NCI-H460 (cell line): ENCODE measurements at places on chromosomes 16 and 17. TPM values are rescaled to one million over a fixed set of nuclear protein-coding genes. Genes with fewer than 3 reads are reported as not detected.
A peak's percentile ranks its signal among the peaks of the same experiment; 100 is the strongest.

- DNase-seq, result peak; percentile 17
Measured at GRCh38 chr16:50547340-50548124, 664 bp upstream of the NKD1 start.

CD300H gene
- total RNA-seq, result not detected in 2 replicates

DNA sequence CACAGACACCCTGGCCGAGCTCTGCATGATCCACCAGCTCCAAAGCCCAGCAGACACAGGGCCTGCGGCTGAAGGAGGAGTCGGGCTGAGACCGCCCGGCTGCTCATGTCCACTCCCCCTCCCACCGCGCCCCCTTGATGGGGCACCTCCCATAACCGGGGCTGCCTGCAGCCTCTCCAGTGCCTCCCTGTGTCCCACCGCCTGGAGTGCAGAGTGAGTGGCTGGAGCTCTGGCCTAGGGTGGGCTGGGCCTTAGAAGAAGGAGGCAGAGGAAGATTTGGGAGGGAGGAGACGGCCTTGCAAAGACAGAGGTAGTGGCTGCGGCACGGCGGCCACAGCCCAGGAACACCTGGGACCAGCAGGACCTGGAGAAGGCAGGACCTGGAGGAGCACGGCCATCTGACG, 4.0 kb downstream of the CBFA2T3 start:
- DNase-seq, result no peak

DNA sequence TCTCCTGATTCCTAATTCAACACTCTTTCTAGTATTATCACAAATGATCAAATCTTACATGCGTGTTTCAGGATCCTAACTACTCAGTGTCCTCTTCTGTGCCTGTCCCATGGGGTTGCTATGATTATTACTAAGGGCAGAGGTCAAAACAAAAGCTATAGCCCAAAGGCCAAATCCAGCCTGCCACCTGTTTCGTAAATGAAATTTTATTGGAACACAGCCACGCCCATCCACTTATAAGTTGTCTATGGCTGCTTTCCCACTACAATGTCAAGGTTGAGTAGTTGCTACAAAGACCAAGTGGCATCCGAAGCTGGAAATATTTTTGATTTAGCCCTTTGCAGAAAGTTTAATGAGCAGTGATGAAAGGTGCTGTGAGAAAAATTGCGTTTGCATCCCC, 336.6 kb downstream of the TMEM114 start:
- DNase-seq, result no peak

TM4SF5 gene
- total RNA-seq, result not detected in 2 replicates

DNA sequence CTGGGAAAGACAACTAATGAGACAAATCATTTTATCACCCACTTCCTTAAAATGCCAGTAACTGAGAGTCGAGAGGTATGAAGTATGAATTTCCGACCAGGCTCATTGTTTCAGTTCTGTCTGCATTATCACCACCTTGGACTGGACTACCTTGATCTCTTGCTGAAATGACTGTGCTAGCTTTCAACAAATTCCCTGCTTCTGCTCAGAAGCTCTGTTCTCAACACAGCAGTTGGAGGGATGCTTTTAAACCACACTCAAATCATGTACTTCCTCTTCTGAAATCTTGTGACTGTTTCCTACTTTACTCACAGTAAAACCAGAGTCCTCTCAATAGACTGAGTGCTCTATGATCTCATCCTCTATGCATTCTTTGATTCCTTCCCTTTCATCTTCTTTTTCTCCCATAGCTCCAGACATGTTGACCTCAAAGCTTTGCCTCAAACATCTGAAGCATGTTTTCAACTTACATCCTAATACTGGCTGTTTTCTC, 195.8 kb downstream of the KCNJ2 start:
- no peak for DNase-seq

QPRT gene
- 0.42 and 1.7 TPM in 2 replicates for total RNA-seq

DNA sequence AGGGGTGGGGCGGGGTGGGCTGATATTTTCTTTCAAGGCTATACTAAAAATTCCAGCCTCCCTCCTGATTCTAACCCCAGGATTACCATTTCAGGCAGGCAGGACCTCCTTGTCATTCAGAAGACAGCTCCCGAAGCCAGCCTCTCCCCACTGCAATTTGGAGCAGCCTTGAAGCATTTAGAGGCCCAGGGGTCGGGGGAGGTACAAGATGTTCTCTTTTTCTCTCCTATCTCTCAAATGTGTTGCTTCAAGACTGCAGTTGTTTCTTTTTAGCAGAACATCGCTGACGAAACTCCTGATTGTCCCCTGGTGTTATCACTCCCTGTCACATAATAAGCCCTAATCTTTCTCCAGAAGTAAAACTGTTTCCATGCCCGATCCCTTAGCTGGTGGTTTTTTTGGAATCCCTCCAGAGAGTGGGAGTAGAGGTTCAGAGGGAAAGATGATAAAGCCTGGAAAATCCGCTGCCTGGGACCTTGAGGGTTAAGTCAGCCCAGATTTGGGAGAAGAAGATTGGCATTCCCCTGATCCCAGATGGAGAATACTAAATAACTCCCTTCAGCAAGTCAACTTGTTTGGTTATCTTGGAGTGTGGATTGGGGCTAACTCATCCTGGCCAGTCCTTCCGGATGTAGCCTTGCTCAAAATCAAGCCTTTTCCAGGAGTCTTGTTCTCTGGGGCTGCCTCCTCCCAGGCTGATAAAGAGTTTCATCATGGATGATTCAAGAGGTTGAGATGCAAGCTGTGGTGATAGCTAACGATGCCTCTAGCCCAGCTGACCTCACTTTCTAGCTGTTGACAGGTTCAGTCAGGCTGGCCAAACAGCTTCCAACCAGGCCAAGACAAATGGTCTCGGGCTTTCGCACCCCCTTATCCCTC, 71.3 kb downstream of the SOX9 start:
- DNase-seq, result no peak

DNA sequence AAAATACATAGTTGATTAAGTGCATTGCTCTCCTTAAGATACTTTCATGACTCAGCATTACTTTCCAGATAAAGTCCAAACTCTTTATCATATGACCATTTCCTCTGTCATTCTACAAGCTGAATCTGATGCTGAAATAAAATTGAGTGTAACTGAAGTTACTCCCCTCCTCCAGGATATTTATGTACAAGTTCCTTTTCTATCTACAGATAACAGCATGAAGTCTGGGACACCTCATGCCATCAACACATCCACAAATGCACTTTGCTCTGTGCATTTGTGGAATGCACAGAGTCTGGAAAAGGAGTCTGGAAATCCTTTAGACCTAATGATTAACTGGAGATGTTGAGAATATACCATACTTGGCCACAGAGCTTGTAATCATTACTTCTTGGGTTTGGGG, 60.5 kb downstream of the ACSM2B start:
- DNase-seq, result no peak

DNA sequence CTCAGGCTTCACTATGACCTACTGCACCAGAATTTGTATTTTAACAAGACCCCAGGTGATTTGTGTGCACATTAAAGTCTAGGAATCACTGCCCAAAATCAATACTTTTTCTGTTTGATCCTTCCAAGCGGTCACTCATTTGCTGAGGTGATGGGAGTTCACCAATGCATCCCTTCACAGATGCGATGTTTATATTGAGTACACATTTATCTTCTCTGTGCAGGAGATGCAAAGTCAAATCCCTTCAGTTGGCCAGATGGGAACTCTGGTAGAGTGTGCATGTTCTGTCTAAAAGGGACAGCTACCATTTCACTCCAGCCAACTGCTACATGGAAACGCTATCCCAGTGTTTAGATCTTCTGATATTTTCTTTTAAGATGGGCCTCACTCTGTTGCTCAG, 122.6 kb upstream of the HS3ST2 start:
- no peak for DNase-seq

TK1 gene
- 36.4 and 40.1 TPM in 2 replicates for total RNA-seq

DNA sequence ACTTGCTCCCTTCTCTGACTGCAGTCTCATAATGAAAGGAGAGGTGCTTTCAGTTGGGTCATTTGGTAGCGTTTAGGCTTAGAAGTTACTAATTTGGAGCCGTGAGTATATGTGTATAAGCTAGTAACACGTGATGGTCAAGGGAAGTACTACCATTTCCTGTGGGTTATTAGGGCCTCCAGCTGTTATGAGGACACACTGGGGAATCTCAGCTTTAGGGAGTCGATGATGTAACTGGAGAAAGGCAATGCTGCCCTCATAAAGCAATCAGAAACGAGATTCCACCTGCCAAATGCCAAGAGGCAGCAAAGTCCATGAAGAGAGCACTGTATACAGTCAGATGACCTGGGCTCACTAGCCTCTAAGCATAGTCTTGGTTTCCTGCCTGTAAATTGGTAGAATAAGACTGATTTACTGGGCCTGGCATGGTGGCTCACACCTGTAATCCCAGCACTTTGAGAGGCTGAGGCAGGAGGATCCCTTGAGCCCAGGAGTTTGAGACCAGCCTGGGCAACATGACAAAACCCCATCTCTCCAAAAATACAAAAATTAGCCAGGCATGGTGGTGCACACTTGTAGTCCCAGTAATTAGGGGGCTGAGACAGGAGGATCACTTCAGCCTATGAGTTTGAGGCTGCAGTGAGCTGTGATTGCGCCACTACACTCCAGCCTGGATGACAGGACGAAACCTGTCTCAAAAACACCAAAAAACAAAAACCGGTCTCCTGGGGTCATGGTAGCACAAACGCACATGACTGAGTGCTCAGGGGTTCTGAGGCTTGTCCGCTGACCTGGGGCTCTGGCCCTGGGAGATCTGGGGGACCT, 53.0 kb downstream of the SF3B3 start:
- DNase-seq, result peak; percentile 7

- no peak for DNase-seq
Measured at GRCh38 chr16:64061621-64062020, 1060.2 kb downstream of the CDH11 start.

DNA sequence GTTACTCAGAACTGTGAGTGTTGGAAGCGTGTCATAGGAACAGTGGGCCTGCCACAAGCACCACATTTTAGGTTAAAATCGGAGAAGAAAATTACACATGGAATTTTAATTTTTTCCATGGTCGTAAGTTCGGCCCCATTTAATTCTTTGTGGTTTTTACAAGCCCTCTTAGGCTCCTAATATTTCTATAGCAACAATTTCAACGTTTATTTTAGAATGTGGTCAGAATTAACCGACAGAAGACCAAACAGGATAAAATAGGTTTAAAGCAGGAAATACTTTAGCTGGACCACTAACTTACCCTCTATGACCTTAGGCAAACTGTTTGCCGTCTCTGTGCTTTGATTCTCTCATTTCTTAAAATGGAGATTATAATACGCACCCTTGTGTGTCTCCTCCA, 69.9 kb downstream of the FTO start:
- DNase-seq, result no peak
